Stimulated activated CD8-positive, alpha-beta memory T cell treated with anti-CD3 and anti-CD28 coated beads, Interleukin-7, amount 100 ng/mL, for 48 hours (primary cell): ENCODE measurements at places on chromosomes 4 and X.

DNA sequence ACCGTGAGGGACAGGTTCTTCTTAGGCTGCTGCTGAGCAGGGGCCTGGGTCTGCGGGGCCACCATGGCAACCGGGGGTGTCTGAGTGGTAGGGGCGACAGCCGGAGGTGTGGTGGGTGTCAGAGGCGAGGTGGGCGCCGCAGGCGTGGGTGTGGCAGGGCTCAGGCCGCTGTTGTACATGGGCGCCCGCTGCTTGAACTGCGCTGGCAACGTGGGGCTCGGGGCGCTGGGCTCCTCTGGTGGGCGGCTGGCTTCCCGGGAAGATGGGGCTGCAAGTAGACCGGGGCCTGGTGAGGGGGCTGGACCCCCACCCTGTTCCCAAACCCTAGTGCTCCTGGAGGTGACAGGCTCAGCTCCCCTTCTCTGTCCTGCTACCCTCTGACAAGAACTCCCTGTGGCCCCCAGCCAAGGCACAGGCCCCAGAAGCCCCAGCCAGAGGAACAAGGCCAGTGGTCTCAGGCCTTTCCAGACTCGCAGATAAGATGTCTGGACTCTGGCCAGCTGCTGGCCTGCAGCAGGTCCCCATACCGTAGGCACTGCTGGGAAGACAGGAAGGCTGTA lies 24.8 kb downstream of the NELFA start:
- no peak for DNase-seq

DNA sequence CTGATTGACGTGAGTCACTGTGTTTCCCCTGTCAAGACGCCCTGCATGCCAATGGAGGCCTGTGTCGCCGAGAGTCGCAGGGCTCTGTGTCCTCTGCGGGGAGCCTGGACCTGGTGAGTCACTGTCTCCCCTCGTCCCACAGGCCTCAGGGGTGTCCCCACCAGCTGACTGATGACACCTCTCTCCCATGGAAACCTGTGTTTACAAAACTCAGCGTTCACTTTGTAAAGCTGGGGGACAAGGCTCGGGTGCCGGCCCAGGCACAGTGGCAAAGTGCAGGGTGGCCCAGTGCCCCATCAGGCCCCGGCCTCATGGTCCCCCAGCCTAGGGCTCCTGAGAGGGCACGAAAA lies 21.2 kb upstream of the HGFAC start:
- DNase-seq = no peak

DNA sequence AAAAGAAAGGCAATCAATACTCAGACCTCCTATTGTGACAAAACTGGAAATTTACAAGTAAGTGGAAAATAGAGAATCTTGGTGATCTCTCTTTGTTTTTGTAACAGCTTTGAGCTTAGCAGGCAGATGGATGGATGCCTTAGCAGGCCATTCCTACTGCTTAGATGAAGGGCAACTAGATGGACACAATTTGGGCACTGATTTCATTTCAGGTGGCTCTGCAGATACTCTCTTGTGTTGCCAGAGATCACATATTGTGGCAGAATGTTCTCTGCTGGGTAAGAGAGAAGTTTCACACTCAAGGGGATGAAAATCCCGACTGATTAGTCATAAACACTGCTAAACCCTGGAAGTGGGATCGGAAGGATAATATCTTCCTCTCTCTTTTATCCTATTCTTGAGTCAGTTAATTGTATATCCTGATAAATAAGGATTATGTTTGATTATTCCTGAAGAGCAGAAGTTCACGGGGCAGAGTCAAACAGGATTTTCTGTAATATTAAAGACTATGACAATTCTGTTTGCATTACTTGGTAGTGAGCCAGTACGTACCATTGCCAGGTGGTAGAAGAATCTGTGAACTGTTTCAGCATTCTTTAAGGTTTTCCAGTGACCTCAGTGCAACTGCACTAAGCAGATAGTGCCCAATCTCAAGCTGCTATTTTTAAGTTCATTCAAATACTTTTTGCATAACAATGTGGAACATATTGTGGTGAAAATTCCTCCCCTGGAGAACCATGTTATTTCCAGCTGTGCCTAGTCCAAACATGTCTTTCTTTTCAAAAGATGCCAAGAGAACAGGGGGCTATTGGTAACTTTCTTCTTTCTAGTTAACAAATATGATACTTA lies 974.3 kb downstream of the FSTL5 start:
- DNase-seq = no peak

DNA sequence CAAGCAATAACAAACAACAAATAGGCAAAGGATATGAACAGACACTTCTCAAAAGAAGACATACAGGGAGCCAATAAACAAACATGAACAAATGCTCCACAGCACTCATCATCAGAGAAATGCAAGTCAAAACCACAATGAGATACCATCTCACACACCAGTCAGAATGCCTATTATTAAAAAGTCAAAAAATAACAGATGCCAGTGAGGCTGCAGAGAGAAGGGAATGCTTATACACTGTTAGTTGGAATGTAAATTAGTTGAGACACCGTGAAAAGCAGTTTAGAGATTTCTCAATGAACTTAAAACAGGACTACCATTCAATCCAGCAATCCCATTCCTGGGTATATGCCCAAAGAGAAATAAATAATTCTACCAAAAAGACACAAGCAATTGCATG lies 129.8 kb upstream of the MAGEB2 start:
- no peak for DNase-seq

DNA sequence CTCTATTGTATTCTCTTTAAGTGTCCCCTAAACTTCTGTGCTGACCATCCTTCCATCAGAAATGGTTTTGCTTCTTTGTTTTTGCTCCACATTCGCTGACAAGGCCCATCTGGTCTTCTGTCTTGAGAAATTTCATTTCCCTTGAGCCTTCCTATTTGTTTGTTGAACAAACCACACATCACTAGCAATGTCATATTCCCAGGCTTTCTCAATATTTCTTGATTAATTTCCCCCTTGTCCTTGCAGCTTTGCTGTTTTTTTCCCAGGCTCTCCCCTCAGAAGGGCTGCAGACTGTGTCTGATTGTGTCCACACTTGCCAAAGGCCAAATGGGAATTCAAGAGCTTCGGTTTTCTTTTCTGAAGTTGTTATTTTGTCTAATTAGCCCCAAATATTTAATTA lies 158.9 kb downstream of the MID1IP1 start:
- no peak for DNase-seq
